ENCODE measurements at places on chromosomes 6 and 20.

DNA sequence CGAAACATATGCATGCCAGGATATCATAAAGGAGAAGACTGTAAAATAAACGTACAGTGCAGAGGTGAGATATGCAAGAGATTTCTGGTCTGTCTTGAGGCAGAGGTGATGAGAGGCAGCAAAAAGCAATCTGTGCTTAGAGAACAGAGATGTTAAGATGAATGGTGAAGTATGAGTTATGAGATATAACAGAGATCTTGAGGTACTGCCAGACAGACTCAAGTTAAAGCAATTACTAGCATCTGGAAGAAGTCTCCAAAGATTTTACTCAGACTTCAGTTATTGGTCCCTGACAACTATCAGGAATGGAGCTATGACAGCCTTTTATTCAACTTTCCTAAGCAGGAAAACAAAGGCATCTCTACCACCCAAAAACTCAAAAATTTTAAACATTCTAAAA lies 122.8 kb upstream of the DST start:
- no peak for DNase-seq

GRCh38 chr6:40302856-40303454 lies 284.2 kb downstream of the LRFN2 start:
- DNase-seq, result no peak

- DNase-seq, result no peak
These were observed 20.3 kb downstream of the ZSCAN31 start for GRCh38 chr6:28315628-28316027.

DNA sequence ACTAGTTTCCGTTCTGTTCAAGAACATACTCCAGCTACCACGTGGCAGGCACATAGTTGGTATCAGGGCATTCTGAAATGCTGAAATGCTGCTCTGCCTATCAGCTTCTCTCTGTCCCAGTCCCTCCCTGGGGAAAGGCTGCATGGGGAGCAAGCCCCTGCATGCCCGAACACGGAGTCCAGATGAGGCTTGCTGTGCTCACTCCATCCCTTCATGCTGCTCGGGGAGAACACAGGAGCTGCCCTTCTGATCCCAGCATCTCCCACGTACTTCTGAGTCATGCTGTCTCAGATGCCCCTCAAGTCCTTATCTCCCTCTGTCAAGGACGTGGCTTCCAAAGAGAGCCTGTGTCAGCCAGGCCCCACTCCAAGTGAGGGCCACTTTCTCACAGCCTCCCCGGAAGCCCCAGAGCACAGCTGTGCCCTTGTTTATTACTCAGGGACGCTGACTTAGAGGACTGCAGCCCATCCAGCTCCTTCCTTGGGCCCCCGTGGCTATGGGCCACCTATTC lies 29.4 kb downstream of the THBS2 start:
- DNase-seq, result no peak

All from activated B cell treated with CpG ODN at 0.5 μM for 24 hours (primary cell).